ENCODE measurements at places on chromosomes 2 and 18.

- no peak for DNase-seq
Measured at GRCh38 chr18:24362757-24363156, 34.9 kb downstream of the OSBPL1A start.

GRCh38 chr18:32937066-32937465 is 164.2 kb upstream of the KLHL14 start:
- DNase-seq, result no peak

GRCh38 chr2:177251165-177251542 is 13.4 kb downstream of the NFE2L2 start:
- DNase-seq, result no peak

DNA sequence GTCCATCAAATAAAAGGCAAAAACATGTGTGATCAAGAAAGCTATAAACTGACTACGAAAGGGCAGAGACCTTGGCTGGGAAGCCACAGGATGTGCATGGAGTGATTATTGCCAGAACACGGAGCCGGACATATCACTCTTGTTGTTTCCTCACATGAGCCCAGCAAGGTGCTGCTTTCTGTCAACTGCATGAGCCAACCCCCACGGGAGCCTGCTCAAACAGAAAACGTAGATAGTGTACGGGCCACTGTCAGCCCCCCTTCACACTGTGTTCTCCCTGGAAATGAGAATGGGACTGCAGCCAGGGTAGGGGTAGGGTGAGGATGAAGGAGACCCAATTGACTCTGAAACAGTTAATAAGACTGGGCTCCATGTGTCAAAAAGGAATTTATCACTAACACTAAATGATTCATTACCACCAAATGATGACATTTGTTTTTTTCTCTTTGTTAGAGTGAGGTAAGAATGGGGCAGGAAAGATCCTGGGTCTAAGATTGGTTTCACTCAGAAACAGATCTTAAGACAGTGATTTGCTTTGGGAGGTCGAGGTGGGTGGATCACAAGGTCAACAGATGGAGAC is 235.8 kb downstream of the MREG start:
- DNase-seq, result no peak

DNA sequence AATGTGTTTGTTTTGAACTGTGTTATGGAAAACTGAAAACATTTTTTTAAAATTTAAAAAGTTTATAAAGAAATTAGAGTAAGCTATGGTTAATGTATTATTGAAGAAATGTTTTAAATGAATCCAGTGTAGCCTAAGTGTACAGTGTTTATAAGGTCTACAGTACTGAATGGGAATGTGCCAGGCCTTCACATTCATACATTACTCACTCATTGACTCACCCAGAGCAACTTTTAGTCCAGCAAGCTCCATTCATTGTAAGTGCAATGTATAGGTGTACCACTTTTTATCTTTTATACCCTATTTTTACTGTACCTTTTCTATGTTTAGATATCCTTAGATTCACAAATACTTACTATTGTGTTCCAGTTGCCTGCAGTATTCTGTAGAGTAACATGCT is 215.1 kb upstream of the THUMPD2 start:
- DNase-seq, result peak; percentile 70

- DNase-seq, result peak; percentile 12
Measured at GRCh38 chr2:26652361-26653041, 11.3 kb upstream of the CIB4 start.

DNA sequence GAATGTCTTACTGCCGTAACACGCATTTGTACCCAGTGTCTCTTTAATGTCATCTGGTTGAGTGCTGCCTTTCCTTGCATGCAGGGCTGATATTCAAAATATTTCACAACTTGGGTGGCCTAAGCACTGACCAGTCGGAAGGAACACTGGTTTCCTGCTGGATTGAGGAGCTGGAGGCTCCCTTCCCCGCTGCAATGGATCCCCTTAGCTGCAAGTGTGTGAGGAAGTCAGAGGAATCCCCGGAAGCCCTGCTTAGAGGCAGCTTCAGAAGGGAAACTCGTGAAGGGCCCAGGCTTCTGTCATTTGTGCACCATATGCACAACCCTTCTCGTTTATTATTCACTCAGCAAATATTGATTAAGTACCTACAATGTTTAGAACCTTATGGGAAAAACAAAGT is 33.2 kb upstream of the SP3 start:
- DNase-seq, result no peak

GRCh38 chr2:30612371-30612770 is 165.3 kb downstream of the LCLAT1 start:
- DNase-seq, result no peak

DNA sequence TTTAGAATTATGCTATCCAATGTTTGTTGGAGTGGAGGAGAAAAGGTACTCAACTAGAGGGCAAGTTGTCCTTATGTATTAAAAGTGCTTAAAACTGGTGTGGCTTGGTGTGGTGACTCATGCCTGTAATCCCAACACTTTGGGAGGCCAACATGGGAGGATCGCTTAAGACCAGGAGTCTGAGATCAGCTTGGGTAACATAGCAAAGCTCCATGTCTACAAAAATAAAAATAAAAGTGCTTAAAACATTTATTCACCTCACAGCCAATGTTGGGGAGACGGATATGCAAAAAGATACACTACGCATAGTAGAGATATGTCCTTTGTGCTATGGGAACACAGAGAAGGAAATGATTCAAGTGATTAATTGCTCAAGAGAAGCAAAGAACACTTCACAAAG is 19.3 kb upstream of the TNFAIP6 start:
- peak; percentile 22 for DNase-seq

DNA sequence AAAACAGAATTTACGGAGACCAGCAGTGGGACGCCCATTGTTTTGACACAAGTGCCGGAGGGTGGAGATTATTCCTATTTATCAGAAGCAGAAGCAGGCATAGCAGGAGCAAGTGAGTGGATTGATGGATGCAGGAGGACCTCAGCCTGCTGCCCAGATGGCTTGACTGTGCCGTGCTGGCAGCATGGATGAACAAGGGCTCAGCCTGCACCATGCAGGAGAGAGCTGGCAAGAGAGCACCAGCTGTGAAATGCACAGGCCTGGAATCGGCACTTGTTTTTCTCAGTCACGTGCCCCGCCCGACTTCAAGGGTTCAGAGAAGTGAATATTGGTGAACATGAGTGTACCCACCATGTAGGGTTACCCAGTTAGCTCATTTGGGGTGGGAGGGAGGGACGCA is 4.0 kb downstream of the IL1R2 start:
- DNase-seq, result no peak

- DNase-seq, result no peak
Measured at GRCh38 chr2:241769819-241770184, 6.8 kb upstream of the GAL3ST2 start.

DNA sequence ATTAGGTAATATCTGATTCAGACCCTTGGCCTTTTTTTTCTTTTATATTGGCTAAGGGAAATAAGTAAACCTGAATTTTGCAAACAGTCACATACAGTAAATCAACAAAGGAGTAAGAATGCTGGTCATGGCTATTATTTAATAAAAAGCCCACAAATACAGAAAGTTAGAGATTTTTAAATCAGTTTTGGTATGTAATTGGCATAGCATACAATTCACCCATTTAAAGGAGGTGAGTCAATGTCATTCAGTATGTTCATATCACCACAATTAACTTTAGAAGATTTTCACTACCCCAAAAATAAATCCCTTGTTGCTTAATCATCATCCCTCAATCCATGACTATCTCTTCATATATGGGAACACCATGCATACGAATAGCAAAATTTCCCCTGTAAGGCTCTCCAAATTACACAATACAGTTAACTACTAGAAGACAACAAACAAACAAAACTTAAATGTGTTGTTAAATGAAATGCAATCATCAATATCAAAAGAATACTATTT is 45.9 kb upstream of the NYAP2 start:
- DNase-seq, result no peak

- DNase-seq, result no peak
Measured at GRCh38 chr18:13610555-13611141, 115.7 kb downstream of the FAM210A start.

GRCh38 chr2:222194669-222195068 is 104.1 kb downstream of the PAX3 start:
- DNase-seq, result no peak
